Aorta (tissue), 5 donors: ENCODE measurements at places on chromosomes 7 and 10.
A peak's percentile ranks its signal among the peaks of the same experiment; 100 is the strongest.

DNA sequence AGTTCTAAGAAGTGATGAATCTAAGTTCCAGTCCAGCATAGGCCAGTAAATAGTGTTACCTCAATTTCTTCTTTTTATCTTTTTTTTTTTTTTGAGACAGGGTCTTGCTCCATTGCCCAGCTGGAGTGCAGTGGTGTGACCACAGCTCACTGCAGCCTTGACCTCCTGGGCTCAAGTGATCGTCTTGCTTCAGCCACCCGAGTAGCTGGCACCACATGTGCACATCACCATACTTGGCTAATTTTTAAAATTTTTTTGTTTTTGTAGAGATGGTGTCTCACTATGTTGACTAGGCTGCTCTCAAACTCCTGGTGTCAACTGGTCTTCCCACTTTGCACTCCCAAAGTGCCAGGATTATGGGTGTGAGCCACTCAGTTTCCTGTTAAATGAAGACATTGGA lies 126.6 kb upstream of the LYZL2 start:
- DNase-seq = no peak
- H3K4me1 ChIP-seq = no peaks in the 10 kb centered on the region
- no peak overlapping the region for H3K27ac ChIP-seq
- no peaks in the 10 kb centered on the region for H3K36me3 ChIP-seq
- H3K27me3 ChIP-seq = no peaks in the 10 kb centered on the region
- H3K4me3 ChIP-seq = no peak overlapping the region

DNA sequence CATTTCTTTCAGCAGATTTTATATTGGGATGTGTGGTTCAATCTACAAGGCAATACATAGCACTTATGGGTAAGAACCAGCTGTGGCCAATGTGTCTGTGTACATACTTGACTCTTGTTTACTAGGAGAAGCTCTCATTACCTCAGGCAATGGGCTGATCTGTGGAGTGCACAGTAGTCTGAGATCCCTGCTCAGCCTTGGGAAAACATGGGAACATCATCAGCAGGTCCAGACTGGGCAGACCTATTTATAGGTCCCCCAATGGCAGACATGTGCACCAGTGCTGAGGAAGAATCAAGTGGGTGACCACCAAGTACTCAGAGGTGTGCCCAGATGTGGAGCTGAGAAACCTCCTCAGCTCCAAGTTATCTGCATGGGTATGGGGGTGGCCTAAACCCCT lies 349.7 kb downstream of the KIF20B start:
- no peaks in the 10 kb centered on the region for H3K4me1 ChIP-seq
- no peak for DNase-seq
- H3K36me3 ChIP-seq = no peaks in the 10 kb centered on the region
- H3K4me3 ChIP-seq = no peak overlapping the region

- DNase-seq = no peak
- H3K27me3 ChIP-seq = no peaks in the 10 kb centered on the region
- peak overlapping the region; percentile 61 for H3K27ac ChIP-seq
- peaks cover 2% of the 10 kb centered on the region for H3K4me1 ChIP-seq
- H3K4me3 ChIP-seq = peak overlapping the region; percentile 49
- H3K36me3 ChIP-seq = no peaks in the 10 kb centered on the region
Observed at GRCh38 chr10:67695555-67695954, 440 bp downstream of the CTNNA3 start.

- no peaks in the 10 kb centered on the region for H3K36me3 ChIP-seq
- no peaks in the 10 kb centered on the region for H3K4me1 ChIP-seq
- H3K27me3 ChIP-seq = no peaks in the 10 kb centered on the region
- H3K4me3 ChIP-seq = no peak overlapping the region
- no peak overlapping the region for H3K27ac ChIP-seq
Observed at GRCh38 chr10:54958844-54959243, 157.8 kb upstream of the PCDH15 start.

GRCh38 chr10:32988604-32989003 lies 30.6 kb upstream of the ITGB1 start:
- DNase-seq = no peak
- H3K27me3 ChIP-seq = no peaks in the 10 kb centered on the region
- H3K36me3 ChIP-seq = no peaks in the 10 kb centered on the region
- peaks cover 2% of the 10 kb centered on the region for H3K4me1 ChIP-seq
- H3K4me3 ChIP-seq = no peak overlapping the region
- H3K27ac ChIP-seq = no peak overlapping the region

DNA sequence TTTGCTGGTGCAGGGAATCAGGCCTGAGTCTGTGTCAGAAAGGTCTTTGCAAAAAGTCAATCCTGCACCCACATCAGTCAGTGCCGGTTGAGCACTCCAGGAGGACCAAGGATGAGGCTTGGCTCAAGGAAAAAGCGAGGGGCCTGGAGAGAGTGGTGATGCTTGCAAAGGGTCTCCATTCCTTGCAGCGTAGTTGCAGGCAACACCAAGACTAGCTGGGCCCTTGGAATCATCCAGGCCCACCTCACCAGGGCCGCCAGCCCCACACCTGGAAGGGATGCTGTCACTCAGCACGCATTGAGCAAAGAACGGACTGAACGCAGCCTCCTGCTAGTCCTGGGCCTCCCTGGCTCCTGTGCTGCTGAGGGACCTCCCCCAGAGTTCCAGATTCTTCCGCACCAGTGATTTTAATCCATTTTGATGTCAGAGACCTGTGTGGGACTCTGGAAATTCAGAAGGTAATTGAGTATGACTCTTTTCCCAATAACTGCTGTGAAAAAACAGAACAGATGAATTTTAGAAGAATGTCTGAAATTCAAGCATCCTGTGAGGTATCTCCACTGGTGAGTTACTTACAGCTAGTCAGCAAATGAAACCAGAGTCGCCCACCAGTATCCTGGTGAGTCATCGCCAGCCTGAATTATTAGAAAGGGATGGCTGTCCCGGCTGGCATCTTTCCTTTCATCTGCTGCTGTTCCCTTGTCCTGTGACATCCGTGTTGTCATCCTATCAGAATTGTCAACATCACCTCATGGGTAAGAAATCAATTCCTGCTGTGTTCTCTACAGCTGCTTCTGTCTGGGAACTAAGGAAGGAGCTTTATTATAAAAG lies 150.8 kb upstream of the NPS start:
- no peaks in the 10 kb centered on the region for H3K4me1 ChIP-seq
- no peak overlapping the region for H3K27ac ChIP-seq
- DNase-seq = no peak
- H3K4me3 ChIP-seq = no peak overlapping the region

- H3K36me3 ChIP-seq = no peaks in the 10 kb centered on the region
- H3K27me3 ChIP-seq = no peaks in the 10 kb centered on the region
- peak; percentile 61 for DNase-seq
Observed at GRCh38 chr10:129525401-129525801, 58.4 kb downstream of the MGMT start.

DNA sequence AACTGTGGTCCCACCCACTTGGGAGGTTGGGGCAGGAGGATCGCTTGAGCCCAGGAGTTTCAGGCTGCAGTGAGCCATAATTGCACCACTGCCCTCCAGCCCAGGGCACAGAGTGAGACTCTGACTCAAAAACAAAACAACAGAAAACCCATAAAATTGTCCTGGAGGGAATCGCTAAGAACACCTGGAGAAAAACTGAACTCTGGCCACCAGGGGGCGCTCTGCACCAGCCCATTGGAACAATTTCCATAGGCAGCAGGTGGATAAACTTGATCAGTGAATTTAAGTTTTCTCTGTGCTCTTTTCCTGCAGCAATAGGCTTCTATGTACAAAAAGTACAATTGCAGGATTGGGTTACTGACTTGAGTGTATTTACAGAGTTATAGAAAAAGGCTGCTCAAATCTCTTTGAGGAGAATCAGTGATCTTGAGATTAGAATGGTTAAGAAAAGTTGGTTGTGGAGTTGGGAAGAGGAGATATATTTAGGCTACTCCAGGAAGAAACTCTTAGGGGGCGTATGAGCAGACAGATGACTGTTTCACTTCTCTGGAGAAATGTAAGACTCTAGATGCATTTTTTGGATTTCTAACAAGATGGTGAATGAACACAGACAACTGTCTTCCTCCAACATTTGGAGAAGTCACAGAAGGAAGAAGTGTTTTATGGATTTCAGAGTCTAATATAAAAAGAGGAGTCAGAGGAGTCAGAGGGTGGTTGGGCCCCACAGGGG lies 274.9 kb upstream of the GALNT17 start:
- no peak overlapping the region for H3K4me3 ChIP-seq
- no peaks in the 10 kb centered on the region for H3K4me1 ChIP-seq
- peak; percentile 57 for DNase-seq
- no peak overlapping the region for H3K27ac ChIP-seq
- H3K27me3 ChIP-seq = peaks cover 2% of the 10 kb centered on the region

DNA sequence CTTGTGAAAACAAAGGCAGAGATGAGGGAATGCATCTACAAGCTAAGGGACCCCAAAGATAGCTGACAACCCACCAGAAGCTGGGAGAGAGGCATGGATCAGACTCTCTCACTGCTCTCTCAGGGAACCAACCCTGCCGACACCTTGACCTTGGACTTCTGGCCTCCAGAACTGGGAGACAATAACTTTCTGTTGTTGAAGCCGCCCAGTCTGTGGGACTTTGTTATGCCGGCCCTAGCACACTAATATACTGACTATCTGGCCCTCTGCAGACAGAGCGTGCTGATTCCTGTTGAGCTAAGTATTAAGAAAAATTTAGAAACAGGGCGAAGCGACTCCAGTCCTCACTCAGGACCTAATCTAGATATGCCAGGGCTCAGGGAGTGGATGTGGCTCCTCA lies 144.3 kb upstream of the TCF7L2 start:
- DNase-seq = no peak
- no peak overlapping the region for H3K27ac ChIP-seq
- H3K27me3 ChIP-seq = no peaks in the 10 kb centered on the region
- no peaks in the 10 kb centered on the region for H3K36me3 ChIP-seq
- no peak overlapping the region for H3K4me3 ChIP-seq

DNA sequence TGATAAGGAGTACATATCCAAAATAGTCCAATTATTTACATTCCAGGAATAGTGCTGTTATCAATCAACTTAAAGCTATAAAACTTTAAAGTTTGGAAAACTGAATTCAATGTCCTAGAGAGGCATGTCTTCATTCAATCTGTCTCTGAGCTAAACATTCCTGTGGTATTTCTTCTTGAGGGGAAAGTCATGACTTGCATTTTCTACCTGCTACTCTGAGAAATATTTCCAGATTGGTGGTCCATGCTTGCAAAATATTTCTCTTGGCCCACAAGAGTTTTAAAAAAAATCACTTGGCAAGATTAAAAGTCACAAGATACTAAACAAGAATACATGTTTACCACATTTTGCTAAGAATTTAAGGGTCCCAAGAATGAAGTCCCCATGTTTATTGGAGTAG lies 63.6 kb upstream of the HGF start:
- H3K4me1 ChIP-seq = no peaks in the 10 kb centered on the region
- no peaks in the 10 kb centered on the region for H3K36me3 ChIP-seq
- no peak overlapping the region for H3K4me3 ChIP-seq
- no peaks in the 10 kb centered on the region for H3K27me3 ChIP-seq
- DNase-seq = no peak
- H3K27ac ChIP-seq = no peak overlapping the region

DNA sequence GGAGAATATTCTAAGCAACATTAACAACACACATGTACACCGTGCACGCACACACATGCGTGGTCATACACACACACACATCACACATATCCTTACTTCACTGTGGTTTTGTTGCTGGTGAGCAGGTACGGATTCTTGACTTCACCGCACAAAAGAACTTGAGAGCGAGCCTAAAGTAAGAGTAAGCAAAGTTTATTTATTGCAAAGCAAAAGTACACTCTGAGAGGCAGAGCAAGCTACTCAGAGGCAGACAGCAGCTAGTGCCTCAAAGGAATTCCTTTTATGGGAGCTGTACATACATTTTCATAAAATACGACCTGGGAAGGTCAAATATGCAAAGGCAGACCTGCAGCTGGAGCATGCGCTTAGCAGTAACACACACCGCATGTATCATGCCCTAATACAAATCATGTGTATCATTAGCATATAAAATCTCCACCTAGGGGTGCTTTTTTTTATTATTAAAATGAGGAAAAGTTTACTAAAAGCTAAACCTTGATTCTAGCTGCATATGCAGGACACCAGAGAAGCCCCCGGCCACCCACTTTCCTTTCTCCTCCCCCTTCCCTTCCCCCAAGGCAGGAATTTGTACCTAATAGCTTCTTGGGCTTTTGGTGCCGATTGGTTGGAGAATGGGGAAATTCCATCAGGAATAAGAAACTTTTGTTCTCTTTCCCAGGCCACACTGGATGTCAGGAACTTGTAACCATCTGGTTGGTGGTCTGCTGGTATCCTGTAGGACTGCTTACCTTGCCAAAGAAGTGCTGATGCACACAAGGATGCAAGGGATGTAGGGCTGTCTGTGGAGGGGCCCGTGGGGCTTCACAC lies 16.5 kb upstream of the GPR37 start:
- H3K4me1 ChIP-seq = no peaks in the 10 kb centered on the region
- no peak for DNase-seq
- H3K27ac ChIP-seq = no peak overlapping the region
- no peak overlapping the region for H3K4me3 ChIP-seq
- H3K27me3 ChIP-seq = no peaks in the 10 kb centered on the region

DNA sequence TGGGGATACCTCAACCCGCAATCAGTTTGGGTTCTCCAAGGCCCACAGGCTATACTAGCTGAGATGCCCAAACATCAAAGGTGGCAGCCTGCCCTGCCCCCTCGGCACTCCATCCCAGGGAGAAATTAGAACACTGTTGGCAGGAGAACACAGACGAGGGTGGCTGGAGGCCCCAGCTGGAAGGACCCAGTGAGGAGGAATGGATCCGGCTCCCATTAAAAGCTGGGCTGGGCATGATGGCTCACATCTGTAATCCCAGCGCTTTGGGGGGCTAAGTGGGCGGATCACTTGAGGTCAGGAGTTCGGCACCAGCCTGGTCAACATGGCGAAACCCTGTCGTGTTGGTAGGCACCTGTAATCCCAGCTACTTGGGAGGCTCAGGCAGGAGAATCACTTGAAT lies 199.9 kb upstream of the GNAI1 start:
- DNase-seq = no peak
- H3K36me3 ChIP-seq = no peaks in the 10 kb centered on the region
- H3K27me3 ChIP-seq = no peaks in the 10 kb centered on the region

GRCh38 chr10:92702301-92702916 lies 12.7 kb downstream of the HHEX start:
- H3K4me1 ChIP-seq = no peaks in the 10 kb centered on the region
- H3K4me3 ChIP-seq = no peak overlapping the region
- no peaks in the 10 kb centered on the region for H3K36me3 ChIP-seq
- DNase-seq = no peak

DNA sequence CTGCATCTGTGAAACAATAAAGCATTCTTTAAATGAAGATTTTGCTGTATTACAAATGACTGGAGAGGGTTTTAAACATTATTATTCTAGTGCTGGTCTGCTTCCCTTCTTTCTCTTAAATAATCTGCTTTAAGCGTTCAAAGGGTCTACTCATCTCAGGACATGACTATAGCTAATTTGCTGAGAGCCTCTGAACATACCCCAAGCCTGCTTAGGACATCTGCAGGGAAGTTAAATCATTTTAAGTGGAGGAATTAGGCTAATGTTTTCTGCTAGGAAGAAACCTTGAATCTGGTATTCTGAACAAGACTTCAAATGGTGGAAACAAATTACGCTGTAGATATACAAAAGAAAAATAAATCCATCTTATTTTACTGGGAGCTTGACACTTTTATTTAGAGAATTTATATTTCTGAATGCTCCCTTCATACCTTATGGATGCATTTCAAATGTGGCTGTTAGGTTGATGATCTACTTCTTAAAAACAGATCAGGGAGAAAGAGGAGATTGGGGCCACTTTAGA lies 124.4 kb upstream of the ITGB1 start:
- H3K4me3 ChIP-seq = no peak overlapping the region
- no peak for DNase-seq
- no peaks in the 10 kb centered on the region for H3K4me1 ChIP-seq
- no peaks in the 10 kb centered on the region for H3K27me3 ChIP-seq
